Activated T-cell treated with anti-CD3 and anti-CD28 coated beads for 1 hour (primary cell): ENCODE measurements at places on chromosomes 1 and 21.

GRCh38 chr1:183365676-183366075 is 52.5 kb downstream of the NMNAT2 start:
- DNase-seq = no peak

- DNase-seq = no peak
These were observed 215.5 kb downstream of the RWDD3 start for GRCh38 chr1:95449516-95449915.

DNA sequence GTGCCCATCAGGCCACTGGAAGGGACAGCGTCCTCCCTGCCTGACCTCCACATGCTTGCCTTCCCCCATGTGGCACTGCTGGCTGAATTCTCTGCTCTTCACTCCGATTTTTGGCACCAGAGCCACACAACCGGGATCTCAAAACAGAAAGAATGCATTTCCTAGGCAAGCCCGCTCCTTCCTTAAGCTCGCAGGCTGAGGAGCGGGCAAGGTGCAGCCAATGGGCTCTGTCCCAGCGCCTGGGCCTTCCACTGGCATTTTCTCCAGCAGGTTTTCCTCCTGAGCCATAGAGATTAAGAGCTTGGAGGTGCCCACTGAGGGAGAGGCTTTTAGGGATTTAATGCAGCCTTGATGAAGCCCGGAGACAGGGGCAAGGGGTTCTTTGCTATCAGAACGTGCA is 158.0 kb downstream of the IGSF21 start:
- DNase-seq = no peak

DNA sequence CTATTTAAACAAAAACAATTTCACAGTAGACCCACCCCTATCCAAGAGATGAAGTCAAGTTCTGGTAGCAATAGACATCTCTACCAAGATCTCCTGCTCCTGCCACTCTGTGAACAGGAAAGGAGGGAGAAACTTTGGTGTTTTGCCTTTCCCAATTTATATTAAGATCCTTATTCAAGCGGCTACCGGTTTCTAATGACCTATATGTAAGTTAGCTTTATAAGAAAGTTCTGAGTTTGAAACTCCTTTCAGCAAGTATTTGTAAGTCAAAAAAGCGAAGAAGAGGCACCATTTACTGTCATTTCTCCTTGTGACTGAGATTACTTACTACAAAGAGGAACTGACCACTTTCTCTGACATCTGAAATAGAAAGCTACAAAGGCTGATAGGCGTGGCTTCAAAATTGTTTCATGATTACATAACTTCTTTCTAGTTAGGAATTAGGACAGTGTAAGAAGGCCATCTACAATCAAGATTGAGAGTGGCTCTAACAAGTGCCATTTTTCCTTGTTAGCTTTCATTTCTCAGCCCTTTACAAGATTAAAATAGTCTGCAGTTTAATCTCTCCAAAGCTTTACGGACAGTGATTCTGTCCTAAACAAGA is at the start of gene MNDA:
TSS of gene MNDA (plus strand) at position 448 of the 604 bp plus-strand sequence. CDS start 10,803 bp downstream, outside the sequence.
- no peak for DNase-seq

- DNase-seq = no peak
These were observed 1047.3 kb downstream of the ADGRL2 start for GRCh38 chr1:82848043-82848442.

DNA sequence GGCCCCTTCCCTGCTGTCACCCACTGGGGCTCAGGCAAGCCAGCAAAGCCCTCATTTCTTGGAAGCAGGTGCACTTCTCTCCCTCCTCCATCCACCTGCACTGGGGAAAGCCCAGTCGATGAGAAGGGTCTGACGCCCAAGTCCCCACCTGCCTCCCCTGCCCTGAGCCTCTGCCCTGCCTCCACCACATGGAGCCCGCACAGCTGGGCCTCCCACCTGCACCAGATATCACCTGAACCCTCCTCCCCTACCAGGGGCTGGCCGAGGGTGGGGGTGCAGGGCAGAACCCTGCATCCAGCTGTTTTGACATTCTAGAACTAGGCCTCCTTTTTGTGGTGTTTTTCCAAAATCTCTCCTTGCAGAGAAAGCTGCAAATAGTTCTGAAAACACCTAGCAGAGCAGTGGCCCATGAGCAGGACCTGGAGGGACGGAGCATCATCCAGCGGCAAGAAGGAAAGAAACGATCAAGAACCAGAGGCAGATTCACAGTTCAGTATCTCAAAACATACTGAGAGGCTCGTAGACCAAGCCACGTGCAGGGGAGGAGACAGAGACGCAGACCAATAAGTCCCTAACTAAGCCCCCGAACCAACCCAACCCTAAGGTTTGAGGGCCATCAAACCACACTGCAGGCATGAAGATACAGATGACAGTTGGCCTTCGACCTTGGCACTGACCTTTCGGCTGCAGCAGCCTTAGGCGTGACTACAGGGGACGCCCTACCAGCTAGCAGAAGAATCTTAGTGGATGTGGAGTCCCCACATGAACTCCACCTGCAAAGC is 16.7 kb downstream of the CHD5 start:
- no peak for DNase-seq

GRCh38 chr1:205258261-205258691 is 30.5 kb downstream of the TMCC2 start:
- no peak for DNase-seq

DNA sequence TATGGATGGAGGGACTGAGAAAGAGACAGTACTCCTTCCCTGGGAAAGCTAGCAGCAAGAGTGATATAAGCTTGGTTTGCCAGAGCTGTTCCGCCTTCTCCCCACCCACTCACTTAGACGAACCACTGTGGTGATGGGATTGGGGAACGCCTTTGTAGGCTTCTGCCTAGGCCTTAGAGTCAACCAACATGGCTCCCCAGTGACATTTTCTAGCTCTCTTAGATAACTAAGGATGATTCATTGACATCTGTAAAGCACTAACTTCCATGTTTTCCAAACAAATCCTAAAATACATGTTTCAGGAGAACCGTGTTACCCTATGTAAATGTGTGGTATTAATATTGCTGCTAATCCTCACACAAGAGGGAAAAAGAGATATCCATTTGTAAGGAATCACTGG is 21.6 kb upstream of the SSX2IP start:
- DNase-seq = no peak

DNA sequence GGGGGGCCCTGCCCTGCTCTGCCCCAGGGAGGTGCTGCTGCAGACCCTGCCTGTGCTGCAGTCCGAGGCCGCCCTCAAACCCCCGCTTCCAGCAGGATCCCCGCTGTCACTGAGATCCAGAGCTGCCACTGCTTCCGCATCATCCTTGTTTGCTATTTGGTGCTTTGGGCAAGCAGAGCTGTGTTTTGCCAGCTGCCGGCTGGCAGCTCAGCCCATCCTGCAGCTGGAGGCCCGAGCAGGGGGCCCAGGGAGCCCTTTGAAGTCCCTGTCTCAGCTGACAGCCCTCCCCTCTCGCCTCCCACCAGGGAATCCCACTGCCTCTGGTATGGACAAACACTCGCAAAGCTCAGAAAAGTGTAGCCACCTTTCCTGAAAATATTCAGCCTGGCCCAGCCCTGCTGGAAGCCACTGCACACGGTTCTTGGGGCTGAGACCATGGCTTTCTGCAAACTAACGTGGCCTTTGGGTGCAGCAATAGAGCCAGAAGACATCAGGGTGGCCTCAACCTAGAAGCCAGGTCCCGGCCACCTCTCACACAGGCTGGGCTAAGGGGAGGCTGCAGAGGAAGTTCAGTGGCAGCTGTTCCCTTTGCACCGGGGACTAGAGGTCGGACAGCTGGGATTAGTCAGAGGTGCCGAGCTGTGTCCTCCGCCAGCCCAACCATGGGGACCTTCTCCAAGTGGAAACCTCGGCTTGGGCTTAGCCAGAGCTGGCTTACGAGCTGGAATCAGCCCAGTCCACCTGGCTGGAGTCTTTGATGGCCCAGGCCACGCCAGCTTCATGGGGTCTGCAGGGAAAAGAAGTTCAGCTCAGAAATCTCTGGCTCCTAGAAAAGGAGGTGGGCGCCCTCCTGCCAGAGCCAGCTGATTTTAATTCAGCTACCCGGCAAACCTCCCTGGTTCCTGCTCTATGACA is 107.1 kb downstream of the SPSB1 start:
- no peak for DNase-seq

GRCh38 chr1:9910076-9910422 is at the start of gene CTNNBIP1:
Gene CTNNBIP1 (minus strand): TSS chr1:9910269. CDS start chr1:9872064, 38,205 bp downstream.
- DNase-seq = no peak

DNA sequence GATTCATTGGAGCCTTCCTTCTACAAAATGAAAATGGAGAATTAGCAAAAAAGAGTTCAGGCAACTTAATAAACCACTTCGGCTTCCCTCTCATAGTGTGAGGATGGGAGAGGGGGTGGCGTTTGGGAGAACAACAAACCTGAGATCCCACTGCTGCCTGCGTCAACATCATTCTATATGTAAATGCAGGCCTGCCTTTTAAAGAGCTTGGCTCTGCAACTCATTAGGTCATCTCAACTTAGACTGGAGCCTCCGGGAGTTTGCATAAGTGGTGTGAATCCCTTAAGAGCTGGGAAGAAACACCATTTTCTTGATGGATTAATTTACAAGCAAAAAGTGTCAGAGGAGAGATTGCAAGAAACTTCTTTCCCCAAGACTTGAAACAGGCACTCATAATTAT is 127.6 kb upstream of the DAB1 start:
- no peak for DNase-seq

DNA sequence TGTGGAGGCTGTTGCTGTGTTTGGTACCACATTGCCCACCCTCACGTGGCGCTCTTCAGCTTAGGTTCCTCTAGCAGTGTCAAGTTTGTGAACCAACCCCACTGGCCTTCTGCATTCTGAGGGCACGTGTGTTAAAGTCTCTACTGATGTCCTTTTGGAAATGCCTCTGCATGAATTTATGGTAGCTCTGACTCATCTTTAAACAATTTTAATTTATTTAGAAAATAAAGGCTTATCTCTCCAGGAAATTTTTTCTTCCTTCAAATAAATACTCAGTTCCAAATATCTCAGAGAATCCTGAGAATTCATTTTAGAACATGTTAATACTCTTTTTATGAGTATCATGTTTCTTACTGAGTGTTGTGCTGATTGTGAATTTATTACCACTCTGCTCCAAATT is 5.5 kb downstream of the CD1D start:
- no peak for DNase-seq

DNA sequence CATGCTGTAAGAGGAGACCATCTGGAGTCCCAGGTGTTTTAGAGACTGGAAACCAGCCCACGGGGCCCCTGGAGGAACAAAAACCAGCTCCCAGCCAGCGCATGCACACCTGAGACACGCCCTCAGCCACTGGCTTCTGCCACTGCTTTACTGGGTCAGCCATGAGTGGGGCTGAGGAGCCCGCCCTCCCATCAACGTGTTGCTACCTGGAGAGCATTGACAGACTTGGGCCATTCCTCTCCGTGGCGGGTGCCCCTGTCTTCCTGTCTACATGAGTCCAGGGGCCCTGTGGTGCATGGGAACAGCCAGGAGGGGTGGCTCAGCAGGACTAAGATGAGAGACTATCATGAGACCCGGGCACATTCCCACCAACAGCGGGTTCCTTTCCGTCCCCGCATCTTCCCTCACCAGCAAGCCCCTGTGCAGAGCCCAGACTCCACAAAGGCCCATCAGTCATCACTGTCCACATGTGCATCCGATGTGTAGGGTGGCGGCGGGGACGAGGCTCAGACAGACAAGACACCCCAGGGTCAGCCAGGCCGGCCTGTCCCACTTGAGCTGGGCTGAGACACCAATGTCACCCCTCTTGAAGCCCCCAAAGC is 45.4 kb upstream of the POFUT2 start:
- no peak for DNase-seq

- DNase-seq = no peak
These were observed 175.8 kb downstream of the TNFSF18 start for GRCh38 chr1:172874950-172875349.

DNA sequence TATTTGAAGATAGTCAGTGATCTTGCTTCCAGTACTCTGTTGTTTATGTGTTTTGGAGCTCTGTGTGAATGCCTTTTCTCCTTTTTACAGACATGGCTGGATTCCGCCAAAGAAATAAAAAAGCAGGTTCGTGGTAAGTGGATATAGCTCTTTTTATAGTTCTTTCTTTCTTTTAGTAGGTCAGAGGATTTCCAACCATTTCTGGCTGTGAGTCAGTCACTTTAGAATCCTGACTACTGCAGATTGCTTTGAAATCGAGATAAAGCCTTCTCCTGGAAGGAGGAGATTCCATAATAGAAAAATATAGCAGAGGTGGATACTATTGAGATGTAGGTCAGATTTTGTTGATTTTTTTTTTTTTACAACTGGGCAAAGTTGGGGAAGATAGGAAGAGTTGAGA is 97.4 kb downstream of the EPB41 start:
- no peak for DNase-seq

GRCh38 chr1:57401671-57402070 is 22.2 kb downstream of the DAB1 start:
- DNase-seq = no peak

DNA sequence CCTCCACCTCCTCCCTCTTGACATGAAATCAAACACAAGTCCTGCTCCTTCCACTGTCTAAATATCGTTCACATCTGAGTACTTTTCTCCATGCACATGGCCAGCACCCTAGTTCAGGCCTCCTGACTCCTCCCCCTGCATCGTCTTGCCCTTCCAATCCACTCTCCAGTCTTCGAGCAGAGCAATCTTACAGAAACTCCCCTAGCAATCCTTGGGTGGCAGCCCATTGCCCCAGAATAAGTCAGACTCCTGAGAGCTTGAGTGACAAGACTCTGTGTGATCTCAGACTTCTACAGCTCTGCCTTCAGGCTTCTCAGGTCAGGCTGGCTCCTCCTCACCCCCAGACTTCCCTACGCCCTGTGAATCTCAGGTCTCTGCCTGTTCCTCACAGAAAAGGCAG is 5.5 kb downstream of the SH2D2A start:
- DNase-seq = no peak

DNA sequence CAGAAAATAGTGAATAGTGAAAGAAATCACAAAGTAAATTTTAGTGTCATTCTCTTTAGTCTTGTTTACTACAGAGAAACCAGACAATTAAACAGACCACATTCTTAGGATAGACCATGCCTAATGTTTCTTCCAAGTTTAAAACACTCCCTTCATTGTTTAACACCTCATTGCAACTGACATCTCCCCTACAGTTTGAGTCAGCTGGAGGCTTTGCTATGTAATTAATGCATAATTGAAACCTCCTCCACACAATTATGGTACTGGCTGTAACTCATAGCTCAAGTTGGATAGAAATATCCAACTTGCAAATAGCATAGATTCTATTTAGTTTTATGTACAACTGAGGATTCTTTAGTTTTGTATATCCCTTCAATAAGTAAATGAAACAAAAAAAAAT is 35.2 kb upstream of the B3GALT2 start:
- no peak for DNase-seq

- DNase-seq = no peak
These were observed 42.8 kb downstream of the GRIK3 start for GRCh38 chr1:36991551-36991950.

GRCh38 chr1:42736152-42736551 is 3.9 kb downstream of the CLDN19 start:
- DNase-seq = no peak
